ENCODE measurements at places on chromosomes 6 and 20.
A peak's percentile ranks its signal among the peaks of the same experiment; 100 is the strongest.

DNA sequence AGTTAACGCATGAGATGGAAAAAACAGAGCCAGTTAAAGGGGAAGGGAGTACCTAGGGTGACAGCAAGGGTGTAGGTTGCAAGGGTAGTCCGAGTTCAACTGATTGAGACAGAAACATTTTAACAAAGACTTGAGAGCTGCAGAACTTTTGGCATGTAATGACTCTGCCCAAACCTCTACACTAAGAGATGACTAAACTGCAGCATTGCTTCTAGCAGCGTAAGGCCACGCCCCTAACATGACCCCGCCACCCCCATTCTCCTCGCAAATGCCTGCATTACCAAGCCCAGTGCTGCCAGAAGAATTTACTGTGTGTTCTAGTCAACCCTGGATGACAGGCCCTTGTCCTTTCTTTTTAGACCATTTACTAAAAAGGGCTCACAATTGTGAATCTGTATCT is 6.3 kb upstream of the HINT3 start:
- DNase-seq, result no peak

- no peak for DNase-seq
These were observed 126.3 kb downstream of the C6orf118 start for GRCh38 chr6:165183071-165183470.

DNA sequence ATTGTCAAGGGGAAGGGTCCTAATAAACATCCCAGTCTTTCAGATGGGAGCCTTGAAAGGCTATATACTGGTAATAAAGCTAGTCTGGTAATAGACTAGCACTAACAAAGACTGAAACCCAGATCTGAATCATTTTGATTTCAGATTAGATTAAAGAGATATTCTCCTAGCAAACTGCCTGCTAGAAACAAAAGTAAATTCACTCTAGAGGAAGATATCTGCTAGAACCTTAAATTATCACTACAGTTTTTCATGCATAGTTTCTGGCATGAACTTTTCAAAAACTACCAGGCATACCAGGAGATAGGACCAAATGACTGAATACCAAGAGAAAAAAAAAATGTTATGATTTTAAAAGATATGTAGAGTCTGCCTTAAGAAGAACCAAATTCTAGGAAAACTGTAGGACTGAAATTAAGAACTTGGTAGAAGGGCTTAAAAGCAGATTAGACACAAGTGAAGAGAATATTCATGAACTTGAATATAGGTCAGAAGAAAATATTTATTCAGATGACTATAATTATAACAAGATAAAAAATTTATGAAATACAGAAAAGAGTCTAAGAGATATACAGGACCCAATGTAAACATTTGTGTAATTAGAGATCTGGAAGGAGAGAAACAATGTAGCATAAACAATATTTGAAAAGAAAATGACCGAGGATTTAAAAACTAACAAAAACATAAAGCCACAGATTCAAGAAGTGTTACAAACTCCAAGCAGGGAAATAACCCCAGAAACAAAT is 141.6 kb downstream of the FOXO3 start:
- no peak for DNase-seq

GRCh38 chr20:16064989-16065707 is 508.1 kb downstream of the KIF16B start:
- DNase-seq, result no peak

DNA sequence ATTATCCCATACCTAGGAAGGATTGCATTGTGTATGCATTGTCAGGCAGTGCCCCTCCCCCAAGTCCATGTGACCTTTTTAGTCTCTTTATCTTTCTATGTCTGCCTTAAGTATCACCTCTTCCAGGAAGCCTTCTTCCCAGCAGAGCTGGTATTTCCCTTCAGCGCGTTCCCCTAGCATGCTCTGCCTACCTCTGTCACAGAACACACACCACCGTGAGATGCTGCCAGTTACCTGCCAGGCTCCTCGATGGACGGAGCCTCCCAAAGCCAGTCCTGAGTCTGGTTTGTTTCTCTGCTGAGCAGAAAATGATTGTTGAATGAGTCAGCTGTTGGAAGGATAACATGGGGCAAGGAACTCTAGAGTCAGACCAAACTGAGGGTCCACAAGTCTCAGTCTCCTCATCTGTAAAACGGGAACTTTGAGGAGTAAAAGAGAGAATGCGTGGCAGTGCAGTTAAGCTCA is 11.3 kb upstream of the ZNF335 start:
- DNase-seq, result no peak

DNA sequence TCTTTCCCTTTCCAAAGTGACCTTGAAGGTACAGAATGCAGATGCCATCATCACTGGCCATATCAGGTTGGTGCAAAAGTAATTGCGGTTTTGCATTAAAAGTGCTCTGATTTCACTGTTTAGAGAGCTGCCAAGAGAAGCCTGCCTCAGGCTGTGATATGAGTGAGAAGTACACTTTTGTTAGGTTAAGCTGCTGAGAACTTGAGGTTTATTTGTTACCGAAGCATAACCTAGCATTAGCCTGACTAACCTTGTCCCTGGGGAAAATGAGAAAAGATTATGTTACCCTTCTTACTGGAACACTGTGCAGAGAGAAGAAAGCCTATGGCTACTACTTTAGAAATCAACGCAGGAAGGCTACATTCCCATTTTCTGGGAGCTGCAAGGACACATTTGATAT is 70.5 kb upstream of the RBM24 start:
- DNase-seq, result no peak

GRCh38 chr20:14830899-14831298 is 493.5 kb upstream of the FLRT3 start:
- DNase-seq, result no peak

DNA sequence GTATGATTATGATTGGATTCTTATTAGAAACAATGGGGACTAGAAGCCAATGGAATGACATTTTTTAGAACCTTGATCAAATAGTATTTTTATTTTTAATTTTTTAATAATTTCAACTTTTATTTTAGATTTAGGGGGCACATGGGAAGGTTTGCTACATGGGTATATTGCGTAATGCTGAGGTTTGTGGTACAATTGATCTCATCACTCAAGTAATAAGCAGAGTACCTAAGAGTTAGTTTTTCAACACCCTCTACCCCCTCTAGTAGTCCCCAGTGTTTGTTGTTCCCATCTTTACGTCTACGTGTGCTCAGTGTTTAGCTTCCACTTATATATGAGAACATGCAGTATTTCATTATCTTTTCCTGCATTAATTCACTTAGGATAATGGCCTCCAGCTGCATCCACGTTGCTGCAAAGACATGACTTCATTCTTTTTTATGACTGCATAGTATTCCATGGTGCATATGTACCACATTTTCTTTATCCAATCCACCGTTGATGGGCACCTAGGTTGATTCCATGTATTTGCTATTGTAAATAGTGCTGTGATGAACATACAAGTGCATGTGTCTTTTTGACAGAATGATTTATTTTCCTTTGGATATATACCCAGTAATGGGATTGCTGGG is 281.1 kb upstream of the MAN1A1 start:
- DNase-seq, result no peak

DNA sequence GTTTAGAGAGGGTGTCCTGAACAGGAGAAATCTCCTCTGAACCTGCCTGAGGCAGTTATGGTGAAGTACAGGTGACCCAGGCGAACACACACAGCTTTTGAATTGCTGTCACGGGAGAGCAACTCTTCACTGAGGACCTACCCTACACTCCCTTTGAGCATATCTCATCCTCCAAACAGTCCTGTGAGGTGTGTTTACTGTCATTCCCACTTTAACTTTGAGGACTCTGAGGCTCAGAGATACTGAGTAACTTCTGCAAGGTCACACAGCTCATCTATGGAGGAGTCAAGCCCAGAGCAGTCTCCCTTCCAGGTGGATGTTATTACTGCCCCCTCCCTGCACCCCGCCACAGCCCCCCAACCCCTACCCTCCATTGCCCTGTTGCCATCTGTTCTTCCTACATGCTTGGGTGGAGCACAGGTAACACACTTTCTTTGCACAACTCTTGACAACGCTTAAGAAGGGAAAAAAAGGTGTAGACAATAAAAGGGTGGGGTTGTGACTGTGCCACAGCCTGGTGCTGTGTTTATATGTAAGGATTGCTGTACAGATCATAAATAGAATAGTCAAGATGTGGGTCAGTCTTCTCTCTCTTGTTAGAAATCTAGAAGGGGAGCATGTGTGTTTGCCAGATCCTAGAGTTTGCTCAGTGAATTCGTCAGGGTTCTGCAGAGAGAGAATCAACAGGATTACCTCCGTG is 4.3 kb upstream of the TRAF3IP2 start:
- DNase-seq, result no peak

DNA sequence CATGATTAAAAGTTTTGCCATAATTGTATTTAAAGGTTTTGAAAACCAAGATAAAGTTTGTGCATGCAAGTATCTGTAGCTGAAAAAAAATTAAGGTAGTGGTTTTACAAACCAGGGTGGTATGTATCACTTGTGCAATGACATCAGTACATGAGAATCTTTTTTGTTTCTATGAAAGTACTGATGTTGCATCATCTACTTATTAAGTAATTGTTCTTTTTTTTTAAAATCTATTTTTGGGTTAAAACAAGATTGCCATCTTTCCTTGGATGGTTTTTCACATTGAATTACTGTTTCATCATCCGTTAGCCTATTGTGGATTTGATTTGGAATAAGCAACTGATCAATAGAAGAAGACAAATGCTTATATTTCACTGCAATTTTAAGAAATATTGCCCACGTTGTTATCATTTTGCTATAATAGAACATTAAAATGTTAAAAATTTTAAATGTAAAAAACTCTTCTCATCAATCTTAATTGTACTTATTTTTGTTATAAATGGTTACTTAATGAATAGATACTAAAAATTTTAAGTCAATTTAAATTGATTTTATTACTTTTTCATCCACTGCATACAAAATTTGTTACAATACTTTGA is 39.8 kb upstream of the TAGAP start:
- peak; percentile 24 for DNase-seq

GRCh38 chr6:143337201-143337949 is 113.1 kb downstream of the ADAT2 start:
- no peak for DNase-seq

DNA sequence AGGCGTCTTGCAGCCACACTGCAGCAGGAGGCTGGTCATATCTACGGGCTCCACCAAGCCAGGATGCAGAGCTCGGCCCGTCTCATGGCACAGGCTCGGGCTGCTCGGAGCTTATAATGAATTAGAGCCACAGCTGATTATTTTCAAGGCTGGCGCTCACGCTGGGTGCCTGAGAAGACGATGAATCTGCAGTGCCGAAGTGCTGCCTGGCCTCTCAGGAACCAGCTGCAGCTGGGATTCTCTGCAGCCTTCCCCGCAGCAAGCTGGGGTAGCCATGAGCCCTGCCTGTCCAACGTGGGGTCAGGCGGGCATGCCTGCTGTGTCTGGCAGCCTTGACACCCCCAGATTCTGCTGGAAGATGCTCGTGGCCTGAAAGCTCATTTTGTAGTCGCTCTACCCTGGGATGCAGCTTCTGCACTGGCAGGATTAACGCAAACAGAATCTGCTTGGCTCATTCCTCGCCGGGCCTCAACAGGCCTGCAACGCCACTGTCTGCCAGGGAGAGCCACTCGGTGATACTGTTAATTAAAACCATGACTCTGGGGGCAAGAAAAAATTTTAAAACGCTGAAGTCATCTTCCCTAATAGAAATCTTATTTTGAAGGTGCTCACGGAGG is 104.3 kb downstream of the CDH26 start:
- DNase-seq, result no peak

- no peak for DNase-seq
These were observed 5.9 kb downstream of the VNN1 start for GRCh38 chr6:132708002-132708401.

- no peak for DNase-seq
These were observed 169.0 kb downstream of the UST start for GRCh38 chr6:148915810-148916209.

DNA sequence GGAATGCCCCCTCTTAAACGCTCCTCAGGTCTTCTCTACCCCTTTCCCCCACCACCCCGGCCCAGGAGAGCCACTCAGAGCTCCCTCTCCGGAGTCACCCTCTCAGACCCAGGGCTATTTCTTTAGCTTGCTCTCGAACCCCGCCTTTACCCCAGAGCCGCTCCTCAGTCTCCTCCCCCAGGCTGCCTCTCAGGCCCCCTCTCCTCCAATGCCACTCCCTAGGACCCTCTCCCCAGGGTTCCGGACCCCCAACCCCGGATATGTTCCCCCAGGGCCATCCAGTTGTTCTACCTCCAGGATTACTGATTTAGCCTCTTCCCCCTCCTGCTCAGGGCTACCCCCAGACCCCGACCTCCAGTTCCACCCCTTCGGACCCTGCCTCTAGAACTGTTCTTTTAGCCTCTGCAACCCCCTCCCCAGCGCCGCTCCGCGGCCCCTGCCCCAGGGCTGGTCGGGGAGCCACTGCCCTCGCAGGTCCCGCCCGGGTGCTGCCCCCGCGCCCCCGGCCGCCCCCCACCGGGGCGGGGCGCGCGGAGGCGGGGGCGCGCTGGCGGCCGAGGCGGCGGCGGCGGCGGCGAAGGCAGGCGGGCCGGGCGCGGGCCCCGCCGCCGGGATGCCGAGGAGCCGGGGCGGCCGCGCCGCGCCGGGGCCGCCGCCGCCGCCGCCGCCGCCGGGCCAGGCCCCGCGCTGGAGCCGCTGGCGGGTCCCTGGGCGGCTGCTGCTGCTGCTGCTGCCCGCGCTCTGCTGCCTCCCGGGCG is at the start of gene MMP24:
TSS of gene MMP24 (plus strand) at position 565 of the 758 bp plus-strand sequence. CDS start at position 614, 49 bp downstream.
- no peak for DNase-seq

- DNase-seq, result no peak
These were observed 18.3 kb downstream of the RPS6KA2 start for GRCh38 chr6:166608774-166609173.

DNA sequence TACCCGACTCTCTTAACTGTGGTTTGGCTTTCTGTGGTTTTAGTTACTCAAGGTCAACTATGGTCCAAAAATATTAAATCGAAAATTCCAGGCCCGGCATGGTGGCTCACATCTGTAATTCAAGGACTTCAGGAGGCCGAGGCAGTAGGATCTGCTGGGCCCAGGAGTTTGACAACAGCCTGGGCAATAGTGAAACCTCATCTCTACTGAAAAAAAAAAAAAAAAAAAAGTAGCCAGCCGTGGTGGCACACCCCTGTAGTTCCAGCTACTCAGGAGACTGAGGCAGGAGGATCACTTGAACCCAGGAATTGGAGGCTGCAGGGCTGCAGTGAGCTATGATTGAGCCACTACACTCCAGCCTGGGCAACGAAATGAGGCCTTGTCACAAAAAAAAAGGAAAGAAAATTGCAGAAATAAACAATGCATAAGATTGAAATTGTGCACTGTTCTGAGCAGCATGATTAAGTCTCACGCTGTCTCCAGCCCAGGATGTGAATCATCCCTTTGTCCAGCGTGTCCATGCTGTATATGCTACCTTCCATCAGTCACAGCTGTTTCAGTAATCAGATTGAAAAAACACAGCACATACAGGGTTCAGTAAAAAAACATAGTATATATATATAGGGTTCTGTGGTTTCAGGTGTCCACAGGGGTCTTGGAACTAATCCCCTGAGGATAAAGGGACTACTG is 40.7 kb downstream of the RGS17 start:
- DNase-seq, result no peak

GRCh38 chr6:105780146-105780860 is 305.8 kb upstream of the PRDM1 start:
- no peak for DNase-seq
